Activated CD4-positive, alpha-beta T cell treated with anti-CD3 and anti-CD28 coated beads, Interleukin-2, amount 50 U/mL, for 24 hours (primary cell): ENCODE measurements at places on chromosomes 16 and 17.

- DNase-seq, result peak; percentile 32
These were observed 25.5 kb downstream of the COPZ2 start for GRCh38 chr17:48012151-48012520.

- no peak for DNase-seq
These were observed 215.9 kb upstream of the TNRC6C start for GRCh38 chr17:77742579-77742978.

DNA sequence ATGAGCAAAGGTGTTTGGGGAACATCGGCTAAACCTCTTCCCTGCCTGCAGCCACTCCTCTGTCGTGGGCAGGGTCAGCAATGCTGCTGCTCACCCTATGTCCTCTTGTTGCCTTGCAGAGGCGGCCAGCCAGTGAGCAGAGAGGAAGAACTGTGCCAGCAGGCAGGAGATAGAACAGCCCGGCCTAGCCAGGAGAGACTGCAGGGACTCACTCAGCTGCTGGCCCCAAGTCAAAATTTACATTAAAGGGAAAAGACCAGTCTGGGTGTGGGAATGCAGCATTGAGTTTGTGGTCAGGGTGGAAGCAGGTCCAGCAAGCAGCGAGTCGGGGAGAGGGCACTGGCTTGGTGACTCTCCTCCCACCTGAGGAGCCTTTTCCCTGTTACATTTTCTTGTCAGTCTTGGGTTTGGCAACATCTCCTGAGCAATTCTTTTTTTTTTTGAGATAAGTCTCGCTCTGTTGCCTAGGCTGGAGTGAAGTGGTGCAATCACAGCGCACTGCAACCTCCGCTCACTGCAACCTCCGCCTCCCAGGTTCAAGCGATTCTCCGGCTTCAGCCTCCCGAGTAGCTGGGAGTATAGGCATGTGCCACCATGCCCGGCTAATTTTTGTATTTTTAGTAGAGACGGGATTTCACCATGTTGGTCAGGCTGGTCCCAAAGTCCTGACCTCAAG lies 22.7 kb downstream of the LIG3 start:
- no peak for DNase-seq

GRCh38 chr16:15835136-15835878 lies 21.5 kb downstream of the MYH11 start:
- no peak for DNase-seq

- DNase-seq, result no peak
These were observed 5.5 kb downstream of the KRT35 start for GRCh38 chr17:41475421-41475820.
